ENCODE measurements at places on chromosomes 5 and 9.

DNA sequence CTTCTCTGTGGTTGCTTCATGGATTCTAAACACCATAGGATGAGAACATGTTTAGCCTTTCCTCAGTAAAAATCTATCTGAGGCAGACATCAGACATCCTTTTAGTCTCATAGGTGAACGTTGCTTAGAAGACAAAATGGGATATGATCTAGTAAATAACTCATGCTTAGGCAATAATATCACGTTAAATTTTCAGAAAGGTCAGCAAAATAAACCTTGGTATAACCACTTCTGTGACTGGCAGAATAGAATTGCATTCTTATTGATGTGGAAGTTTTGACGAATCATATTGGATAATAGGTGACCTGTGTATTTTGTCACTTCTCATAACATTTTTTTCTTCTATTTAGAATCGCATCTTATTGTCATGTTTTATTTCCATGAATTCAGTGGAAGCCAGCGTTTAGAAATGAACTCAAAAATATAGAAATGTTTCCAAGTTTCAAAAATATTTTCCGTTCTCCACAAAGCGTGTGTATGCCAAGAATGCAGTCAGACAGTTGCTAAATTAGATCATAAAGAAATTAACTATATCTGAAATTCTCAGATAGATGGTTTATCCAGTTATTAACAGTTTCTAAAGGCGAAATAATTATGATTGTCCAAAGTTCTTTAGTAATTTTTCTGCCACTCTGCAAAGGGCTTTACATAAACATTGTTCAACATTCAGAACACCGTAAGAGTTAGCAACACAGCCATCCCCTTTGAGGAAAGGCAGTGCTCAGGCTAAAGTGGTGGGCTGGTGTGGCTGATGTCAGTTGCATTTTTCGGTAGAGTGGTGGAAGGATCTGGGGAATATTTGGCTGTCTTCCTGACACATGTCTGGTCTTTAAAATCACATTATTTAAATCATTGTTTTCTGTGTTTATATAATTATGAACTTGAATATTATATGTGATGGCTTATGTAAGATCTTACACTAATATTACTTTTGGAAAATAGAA, 827.2 kb downstream of the MTRR start:
- no peak for DNase-seq

DNA sequence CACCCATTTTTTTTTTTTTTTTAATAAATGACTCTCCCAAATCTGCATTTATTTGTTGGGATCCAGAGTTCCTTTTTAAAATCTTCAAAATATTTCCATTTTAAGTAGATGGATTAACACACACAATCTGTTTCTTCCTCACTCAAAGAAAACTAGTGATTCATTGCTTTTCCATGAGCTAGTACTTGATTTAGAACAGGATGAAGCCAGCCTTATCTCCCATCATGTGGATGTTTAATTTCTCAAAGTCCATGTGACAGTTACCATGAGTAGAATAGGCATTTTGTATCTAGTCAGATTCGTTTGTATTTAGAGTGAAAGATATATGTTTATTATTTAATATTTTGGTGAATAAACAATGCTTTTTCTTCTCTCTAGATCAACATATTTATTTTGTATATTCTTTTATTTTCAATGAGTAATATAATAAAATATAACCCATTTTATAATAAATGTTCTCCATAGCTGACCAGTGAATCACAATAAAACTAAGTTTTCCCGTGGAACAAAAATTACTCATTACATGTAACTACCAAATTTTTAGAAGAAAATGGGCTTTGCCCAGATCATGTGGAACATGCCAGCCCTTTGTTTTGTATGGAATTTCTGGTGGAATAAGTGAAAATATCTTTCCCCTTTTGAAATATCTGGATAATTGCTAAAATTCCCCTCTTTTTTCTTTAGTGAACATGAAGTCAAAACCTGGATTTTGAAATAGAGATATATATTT, 54.9 kb upstream of the RPS23 start:
- no peak for DNase-seq

DNA sequence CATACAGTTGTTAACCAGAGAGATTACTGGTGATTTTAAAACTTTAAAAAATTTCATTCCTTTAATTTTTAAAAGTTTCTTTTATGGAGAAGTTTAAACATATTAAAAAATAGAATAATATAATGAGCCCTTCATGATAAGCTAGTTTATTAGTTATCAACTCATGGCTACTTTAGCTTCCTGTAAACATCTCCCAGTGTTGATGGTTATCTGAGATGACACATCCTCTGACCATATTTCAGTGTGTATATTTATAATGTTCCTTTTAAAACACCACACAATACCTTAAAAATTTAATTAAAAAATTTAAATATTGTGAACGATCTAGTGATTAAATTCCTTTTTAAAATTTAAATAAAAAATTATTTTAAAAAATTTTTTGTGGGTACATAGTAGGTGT, 74.1 kb downstream of the IPO11 start:
- no peak for DNase-seq

GRCh38 chr9:20754556-20754955, 70.5 kb downstream of the FOCAD start:
- DNase-seq: no peak

DNA sequence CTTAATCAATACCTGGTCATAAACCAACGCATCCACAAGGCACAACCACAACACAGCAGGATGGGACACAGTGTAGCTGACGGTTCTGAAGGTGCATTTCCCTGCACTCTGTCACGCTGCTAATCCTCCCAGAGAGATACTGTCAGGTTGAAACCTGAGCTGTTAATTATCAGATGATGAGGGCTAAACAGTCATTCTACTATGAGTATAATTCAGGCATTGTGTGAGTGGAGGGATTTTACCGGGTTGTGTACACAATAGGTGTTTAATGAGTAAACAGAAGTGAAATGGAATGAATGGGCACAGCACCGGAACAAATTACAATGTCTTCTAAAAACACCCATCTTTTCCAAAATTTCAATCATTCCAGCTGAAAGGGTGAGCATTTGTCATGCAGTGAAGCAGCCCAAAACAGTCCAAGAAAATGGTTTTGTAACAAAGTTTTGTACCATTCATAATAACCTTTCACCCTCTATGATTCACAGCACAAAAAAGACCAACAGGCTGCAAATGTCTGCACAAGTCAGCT, 71.5 kb downstream of the ABCA1 start:
- DNase-seq: no peak

DNA sequence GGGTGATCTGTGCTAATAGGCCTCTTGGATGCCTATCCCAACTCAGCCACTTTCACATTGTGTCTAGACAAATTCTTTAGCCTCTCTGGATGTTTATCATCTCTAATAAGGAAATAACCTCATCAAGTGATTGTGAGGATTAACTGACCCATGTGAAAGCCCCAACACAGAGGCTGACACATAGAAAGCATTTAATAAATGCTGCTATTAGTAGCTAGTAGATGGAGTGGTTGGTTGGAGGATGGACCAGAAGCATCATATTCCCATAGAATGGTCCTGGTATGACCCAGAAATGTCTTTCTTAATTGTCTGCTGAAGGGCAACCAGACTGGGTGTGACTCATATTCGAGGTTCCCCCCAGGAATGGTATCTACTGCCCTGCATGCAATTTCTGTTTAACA, 124.4 kb downstream of the PIK3R1 start:
- no peak for DNase-seq

GRCh38 chr9:105296877-105297287, 52.4 kb downstream of the SLC44A1 start:
- DNase-seq: no peak

GRCh38 chr9:98020476-98021145, 35.9 kb upstream of the NANS start:
- no peak for DNase-seq

- no peak for DNase-seq
Measured at GRCh38 chr5:135669416-135669815, 90.6 kb upstream of the CXCL14 start.

DNA sequence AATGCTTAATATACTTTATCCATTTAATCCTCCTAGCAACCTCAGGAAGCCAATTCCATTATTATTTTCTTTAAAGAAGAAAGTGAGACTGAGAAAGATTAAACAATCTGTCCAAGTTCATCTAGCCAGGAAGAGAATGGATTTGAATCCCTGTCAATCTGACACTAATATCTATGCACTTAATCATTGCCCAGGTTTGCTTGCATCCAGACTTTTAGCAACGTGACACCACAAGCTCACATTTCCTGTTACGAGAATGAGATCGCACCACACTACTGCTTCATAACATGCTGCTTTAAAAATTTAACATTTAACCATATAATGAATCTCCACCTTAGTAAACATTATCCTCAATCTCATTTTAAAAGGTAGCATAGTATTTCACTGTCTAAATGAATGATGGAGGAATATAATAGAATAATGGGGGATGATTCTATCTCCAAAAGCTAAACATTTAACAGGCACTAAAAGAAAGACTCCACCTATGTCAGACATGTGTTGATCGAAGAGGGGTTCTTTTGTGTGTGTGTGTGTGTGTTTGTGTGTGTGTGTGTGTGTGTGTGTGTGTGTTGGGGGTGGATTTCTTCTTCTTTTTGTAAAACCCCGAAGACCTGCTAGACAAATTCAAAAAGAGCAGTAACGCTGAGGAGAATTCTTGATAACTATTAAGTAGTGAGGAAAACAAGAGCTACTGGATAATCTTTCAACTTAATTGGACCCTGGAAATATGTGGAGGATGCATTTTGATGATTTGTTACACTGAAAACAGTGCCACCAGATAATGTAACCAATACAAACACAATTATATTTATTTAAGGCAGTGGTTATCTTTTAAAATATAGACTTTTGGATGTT, 138.7 kb upstream of the NR3C1 start:
- DNase-seq: no peak

DNA sequence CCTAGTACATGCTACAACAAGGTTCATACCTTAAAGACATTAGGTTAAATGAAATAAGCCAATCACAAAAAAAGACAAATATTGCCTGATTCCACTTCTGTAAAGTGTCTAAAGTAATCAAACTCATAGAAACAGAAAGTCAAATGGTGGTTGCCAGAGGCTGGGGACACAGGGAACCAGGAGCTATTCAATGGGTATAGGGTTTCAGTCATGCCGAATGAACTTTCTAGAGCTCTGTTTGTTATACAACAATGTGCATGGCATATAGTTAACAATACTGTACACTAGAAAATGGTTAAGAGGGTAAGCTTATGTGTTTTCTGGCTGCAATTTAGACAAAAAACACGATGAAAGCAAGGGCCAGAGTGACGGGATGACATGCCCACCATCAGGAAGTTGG, 70.8 kb upstream of the EGFLAM start:
- no peak for DNase-seq

GRCh38 chr9:92547356-92547755, 11.6 kb upstream of the ECM2 start:
- DNase-seq: no peak

DNA sequence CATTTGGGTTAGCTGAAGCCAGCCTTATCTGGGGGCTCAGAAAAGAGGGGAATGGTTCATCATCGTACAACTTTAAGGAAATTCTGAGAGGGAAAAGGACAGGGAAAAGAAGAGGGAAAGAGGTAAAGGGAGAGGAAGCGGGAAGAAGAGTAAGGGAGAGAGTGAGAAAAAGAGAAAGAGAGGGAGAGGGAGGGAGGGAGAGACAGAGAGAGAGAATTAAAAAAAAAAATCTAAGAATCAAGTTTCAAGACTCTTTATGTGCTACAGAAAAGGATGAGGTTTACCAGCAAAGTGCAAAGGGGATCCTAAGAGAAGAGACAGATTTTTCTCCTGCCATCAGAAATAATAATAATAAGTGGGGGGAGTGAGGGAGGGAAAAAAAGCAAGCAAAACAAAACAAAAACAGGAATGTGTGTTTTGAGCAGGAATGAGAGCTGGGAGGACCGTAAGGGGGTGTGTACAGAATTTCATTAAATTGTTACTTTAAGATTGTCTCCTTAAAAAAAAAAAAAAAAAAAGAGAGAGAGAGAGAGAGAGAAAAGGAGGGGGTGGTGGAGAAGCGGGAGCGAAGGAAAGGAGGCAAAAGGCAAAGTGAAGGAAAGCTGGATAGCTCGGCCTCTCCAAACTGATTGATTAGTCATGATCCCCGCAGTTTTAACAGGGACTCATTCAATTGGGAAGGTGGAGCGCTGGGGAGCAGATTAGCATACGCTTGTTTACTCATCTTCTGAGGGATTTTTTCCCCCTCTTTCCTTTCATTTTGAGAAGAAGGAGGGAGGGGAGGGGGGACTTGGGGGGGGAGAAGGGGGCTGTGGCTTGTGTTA, 438 bp upstream of the PAPPA start:
- no peak for DNase-seq

DNA sequence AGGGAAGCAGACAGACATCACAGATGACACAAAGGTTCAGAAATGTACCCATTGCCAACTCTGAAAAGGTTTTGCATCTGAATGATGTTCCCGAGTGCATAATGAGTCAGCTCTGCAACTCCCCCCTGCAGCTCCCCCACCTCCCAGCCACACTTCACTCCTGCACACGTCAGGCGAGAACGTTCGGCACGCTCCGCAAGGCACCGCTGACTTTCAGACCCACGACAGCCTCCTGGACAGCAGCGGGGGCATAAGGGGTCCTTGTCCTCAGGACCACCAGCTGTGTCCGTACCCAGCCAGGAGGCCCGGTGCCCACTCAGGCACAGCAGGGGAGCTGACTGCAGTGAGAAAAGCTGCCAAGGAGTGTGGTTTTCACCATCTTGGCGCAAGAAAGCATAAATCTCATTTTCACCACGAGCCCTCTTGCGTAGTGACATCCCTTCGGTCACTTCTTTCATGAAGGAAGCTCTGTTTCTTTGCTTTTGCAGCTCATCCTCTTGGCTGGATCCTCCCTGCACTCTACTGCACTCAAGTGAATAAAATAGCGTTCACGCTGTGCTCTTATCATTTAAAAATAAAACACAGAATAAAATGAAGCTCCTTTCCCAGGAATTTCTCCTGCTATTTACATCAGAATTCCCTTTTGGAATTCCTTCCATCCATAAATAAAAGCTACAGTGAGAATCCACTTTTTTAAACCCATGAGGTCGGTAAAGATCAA, 9.9 kb downstream of the GFPT2 start:
- DNase-seq: no peak

DNA sequence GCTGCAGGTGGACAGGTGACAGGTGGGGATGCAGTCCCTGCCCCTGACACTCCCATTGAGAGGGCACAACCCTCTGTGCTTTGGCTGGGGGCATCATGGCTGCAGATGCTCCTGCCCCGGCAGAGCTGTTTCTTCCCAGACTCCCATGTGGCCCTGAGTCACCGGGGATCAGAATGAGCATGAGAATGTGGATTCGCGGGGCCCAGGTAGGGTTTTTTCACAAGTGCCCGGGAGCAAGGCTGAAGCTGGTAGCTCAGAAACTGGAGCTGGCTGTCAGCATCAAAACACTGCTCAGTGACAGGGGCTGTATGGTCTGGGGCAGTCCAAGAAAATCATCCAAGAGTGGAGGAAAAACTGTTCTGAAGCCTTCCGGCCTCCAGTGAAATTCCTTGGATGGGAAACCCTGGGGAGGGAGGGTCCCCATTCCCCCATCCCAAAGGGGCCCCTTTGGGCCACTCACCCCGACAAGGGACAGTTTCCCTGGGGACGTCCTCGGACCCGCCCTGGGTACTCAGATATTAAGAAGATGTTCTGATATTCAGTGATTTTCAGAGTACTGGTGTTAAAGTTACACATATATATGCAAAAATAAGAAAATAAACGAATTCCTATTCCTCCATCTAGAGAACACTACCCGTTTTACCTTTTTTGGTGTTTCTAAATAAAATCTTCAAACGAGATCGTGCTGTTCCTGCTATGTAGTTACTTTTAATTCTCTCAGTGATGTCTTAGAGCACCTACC, 120.1 kb upstream of the LPCAT1 start:
- no peak for DNase-seq

Data from CMK (cell line).